ENCODE measurements at places on chromosomes 7 and 10.

DNA sequence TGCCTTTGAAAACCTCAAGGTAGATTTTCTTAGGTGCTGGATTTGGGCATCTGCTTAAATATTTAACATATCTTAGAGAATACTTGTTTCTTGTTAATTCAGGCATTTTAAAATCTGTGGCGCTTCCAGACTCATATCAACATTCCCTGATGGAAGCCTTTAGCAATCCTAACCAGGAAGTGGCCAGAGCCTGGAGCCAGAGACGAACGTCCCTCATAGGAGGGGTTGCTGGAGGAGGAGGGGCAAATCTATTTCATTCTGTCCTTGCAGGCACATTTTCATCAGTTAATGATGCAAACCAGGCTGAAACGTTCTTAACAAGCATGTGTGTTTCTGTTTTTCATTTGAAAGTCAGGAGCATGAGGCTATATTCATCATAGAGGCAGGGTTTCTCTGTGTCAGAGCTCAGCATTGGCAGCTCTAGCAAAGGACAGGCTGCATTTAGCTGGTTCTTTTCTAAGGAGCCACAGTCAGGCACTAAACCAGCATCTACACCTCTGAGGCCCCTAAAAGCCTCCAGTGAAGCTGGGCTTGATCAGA is 17.8 kb upstream of the IFIT2 start:
- no peak overlapping the region for H3K27ac ChIP-seq
- no peak overlapping the region for H3K4me3 ChIP-seq
- H3K36me3 ChIP-seq = no peaks in the 10 kb centered on the region
- peaks cover 10% of the 10 kb centered on the region for H3K27me3 ChIP-seq

GRCh38 chr7:85094046-85094725 is 92.7 kb downstream of the SEMA3D start:
- DNase-seq = no peak
- H3K27ac ChIP-seq = no peak overlapping the region
- H3K27me3 ChIP-seq = no peaks in the 10 kb centered on the region
- H3K36me3 ChIP-seq = no peaks in the 10 kb centered on the region

GRCh38 chr10:123897146-123897545 is 5.5 kb upstream of the CPXM2 start:
- peaks cover 30% of the 10 kb centered on the region for H3K27me3 ChIP-seq
- H3K4me3 ChIP-seq = no peak overlapping the region
- H3K27ac ChIP-seq = no peak overlapping the region
- no peak for DNase-seq
- no peaks in the 10 kb centered on the region for H3K36me3 ChIP-seq

DNA sequence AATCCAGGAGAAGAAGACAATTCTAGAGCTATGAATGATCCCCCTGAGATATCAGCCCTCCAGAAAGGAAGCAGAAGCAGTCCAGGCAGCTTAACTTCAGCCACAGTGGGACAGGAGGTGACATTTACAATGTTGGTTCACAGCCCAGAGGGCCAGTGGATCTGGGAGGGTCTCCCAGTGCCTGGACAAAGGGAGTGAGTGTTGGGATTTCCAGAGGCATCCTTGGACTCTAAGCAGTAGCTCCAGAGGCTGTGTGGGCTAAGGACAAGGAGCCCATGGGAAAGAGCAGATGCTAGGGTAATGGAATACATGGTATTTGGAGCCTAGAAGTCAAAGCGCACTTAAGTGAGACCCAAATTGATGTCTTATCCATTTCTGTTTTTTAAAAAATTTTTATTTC is 97.4 kb upstream of the NUPR2 start:
- H3K36me3 ChIP-seq = no peaks in the 10 kb centered on the region
- no peak overlapping the region for H3K27ac ChIP-seq
- no peaks in the 10 kb centered on the region for H3K4me1 ChIP-seq
- no peak for DNase-seq

GRCh38 chr10:96288151-96288621 is 16.0 kb upstream of the DNTT start:
- no peak for DNase-seq
- H3K27ac ChIP-seq = no peak overlapping the region
- no peaks in the 10 kb centered on the region for H3K36me3 ChIP-seq
- H3K4me1 ChIP-seq = no peaks in the 10 kb centered on the region
- peak overlapping the region; percentile 27 for H3K4me3 ChIP-seq
- H3K27me3 ChIP-seq = peaks cover 46% of the 10 kb centered on the region

DNA sequence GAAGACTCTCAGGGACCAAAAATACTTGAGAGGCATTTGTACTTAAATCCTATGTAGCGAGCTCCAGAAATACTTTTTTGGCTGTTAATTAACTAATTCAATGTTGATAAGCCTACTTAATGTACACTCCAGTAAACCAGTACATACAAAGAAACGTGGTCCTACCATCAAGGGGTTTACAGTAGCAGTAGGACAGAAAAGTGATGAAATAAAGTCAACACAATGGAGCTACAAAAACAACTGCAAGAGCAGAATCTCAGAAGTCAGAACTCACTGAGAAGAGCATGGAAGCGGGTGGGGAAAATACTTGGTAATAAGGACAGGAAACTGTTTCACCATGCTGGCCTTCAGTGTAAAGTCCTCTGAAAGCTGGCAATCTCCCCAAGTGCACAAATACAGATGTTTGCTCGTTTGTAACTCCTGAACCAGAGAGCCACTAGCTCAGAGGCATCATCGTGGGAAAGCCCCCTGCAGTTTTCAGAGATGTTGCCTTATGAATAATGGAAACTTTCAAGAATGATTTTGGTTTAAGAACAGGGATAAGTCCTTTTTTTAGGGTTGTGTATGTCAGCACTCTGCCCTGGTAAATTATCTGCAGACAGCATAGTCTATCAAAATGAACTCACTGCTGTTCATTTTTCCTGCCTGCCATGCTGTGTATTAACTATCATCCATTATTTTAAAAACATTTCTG is 233.2 kb downstream of the SORCS1 start:
- no peaks in the 10 kb centered on the region for H3K4me1 ChIP-seq
- H3K36me3 ChIP-seq = no peaks in the 10 kb centered on the region
- no peak overlapping the region for H3K4me3 ChIP-seq
- no peaks in the 10 kb centered on the region for H3K27me3 ChIP-seq
- H3K27ac ChIP-seq = no peak overlapping the region
- DNase-seq = no peak

- H3K27me3 ChIP-seq = peaks cover 52% of the 10 kb centered on the region
- DNase-seq = no peak
- no peaks in the 10 kb centered on the region for H3K4me1 ChIP-seq
- H3K36me3 ChIP-seq = no peaks in the 10 kb centered on the region
- H3K27ac ChIP-seq = no peak overlapping the region
These were observed 7.6 kb downstream of the ASB15 start for GRCh38 chr7:123608991-123609882.

GRCh38 chr7:127948930-127949329 is 82.3 kb downstream of the LRRC4 start:
- H3K4me1 ChIP-seq = no peaks in the 10 kb centered on the region
- DNase-seq = no peak
- H3K27me3 ChIP-seq = no peaks in the 10 kb centered on the region
- H3K27ac ChIP-seq = no peak overlapping the region

GRCh38 chr7:32658467-32658869 is 163.2 kb downstream of the AVL9 start:
- no peak overlapping the region for H3K4me3 ChIP-seq
- no peaks in the 10 kb centered on the region for H3K36me3 ChIP-seq
- no peak for DNase-seq
- peaks cover 45% of the 10 kb centered on the region for H3K27me3 ChIP-seq
- no peak overlapping the region for H3K27ac ChIP-seq
- H3K4me1 ChIP-seq = no peaks in the 10 kb centered on the region

- H3K36me3 ChIP-seq = peaks cover 22% of the 10 kb centered on the region
- peak overlapping the region; percentile 84 for H3K27ac ChIP-seq
- H3K4me1 ChIP-seq = peaks cover 24% of the 10 kb centered on the region
- H3K27me3 ChIP-seq = no peaks in the 10 kb centered on the region
- DNase-seq = peak; percentile 42
- peak overlapping the region; percentile 62 for H3K4me3 ChIP-seq
These were observed 8.3 kb downstream of the PI4K2A start for GRCh38 chr10:97648562-97649404.

DNA sequence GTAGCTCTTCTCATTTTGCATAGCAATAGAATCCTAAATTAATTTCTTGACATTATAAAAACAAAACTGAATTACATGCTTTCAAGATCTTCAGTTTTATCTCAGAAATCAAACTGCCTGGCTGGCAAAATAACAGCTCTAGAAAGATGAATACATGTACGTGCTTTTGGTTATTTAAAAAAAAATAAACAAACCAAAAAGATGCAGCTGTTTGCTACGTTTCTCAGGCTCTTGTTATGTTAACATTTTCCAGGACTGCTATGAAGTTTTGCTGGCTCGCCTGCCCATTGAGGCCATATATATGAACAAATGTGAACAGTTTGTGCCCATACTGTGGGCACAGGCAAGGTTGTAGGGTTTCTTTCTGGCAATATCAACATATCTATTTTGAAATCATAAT is 86.6 kb downstream of the ODAD2 start:
- H3K36me3 ChIP-seq = no peaks in the 10 kb centered on the region
- H3K4me1 ChIP-seq = no peaks in the 10 kb centered on the region
- H3K4me3 ChIP-seq = no peak overlapping the region
- H3K27ac ChIP-seq = no peak overlapping the region
- DNase-seq = no peak

GRCh38 chr7:12554351-12554750 is 16.2 kb upstream of the SCIN start:
- H3K4me3 ChIP-seq = no peak overlapping the region
- H3K4me1 ChIP-seq = no peaks in the 10 kb centered on the region
- DNase-seq = no peak
- no peaks in the 10 kb centered on the region for H3K36me3 ChIP-seq
- no peaks in the 10 kb centered on the region for H3K27me3 ChIP-seq
- H3K27ac ChIP-seq = no peak overlapping the region

GRCh38 chr10:65413001-65413400 is 1512.8 kb upstream of the LRRTM3 start:
- no peak overlapping the region for H3K27ac ChIP-seq
- no peak overlapping the region for H3K4me3 ChIP-seq
- H3K4me1 ChIP-seq = no peaks in the 10 kb centered on the region
- H3K36me3 ChIP-seq = peaks cover 2% of the 10 kb centered on the region

DNA sequence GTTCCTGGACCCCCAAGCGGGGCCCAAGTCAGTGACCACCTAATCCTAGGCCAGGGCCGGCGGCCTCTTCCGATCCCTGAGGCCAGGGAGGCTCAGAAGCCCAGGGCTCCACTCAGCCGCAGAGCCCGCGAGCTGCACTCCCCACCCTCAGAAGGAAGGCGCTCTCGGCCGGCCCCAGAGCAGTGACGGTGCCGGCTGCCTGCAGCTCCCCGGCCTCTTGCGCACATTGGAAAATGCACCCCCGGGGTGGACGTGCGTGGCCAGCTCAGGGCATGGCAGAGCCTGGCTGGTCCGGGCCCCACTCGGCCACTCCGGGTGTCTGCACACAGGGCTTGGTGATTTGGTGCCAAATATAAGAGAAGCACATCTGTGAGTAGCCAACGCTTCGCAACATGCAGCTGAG is 269.1 kb downstream of the PTPRN2 start:
- no peaks in the 10 kb centered on the region for H3K4me1 ChIP-seq
- no peak overlapping the region for H3K4me3 ChIP-seq
- DNase-seq = peak; percentile 4
- H3K27ac ChIP-seq = no peak overlapping the region

DNA sequence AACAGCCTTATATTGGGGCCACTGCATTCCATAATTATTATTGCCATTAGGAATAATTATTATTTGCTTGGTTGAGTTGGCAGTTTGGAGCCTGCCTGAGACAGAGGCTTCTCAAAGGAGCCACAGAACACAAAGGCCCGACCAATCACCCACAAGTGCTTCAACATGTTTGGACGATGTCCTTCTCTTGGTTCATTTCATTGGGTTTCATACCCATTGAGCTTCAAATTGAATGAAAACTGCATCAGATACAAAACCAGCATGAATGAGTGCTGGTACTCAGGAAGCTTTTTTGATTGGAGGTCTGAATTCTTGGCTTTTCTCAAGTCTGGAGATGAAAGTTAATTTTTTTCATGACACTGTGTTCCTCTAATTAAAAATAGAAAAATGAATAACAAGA is 168.3 kb downstream of the CREB5 start:
- H3K4me1 ChIP-seq = no peaks in the 10 kb centered on the region
- DNase-seq = no peak

DNA sequence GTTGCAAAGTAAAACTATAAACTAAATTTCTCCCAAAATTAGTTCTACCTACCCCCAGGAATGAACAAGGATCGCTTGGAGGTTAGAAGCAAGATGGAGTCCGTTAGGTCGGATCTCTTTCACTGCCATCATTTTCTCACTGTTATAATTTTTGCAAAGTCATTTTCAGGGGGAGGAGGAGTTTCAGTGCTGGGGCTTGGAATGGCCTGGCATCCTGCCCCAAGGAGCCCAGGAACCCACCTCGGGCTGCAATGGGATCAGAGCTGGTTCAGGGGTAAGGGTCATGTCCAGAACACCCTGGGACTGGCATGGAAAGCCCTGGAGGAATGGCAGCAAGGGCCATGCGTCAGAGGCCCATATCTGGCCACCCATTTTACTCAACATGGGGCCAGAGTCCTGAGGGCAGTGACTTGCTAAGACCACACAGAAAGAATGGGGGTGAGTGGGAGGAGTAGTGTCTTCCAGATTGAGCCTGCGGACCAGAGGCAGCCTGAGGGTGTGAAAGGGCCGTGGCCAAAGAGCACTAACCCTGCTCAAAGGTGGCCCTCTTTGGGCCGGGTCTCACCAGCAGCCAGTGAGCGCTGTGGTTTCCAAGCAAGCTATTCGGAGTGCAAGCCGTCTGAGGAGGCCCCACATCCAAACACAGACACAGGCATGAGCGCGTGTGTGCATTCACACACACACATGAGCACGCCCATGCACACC is 31.8 kb downstream of the GPRIN2 start:
- H3K27me3 ChIP-seq = no peaks in the 10 kb centered on the region
- no peaks in the 10 kb centered on the region for H3K36me3 ChIP-seq
- no peaks in the 10 kb centered on the region for H3K4me1 ChIP-seq
- no peak for DNase-seq

DNA sequence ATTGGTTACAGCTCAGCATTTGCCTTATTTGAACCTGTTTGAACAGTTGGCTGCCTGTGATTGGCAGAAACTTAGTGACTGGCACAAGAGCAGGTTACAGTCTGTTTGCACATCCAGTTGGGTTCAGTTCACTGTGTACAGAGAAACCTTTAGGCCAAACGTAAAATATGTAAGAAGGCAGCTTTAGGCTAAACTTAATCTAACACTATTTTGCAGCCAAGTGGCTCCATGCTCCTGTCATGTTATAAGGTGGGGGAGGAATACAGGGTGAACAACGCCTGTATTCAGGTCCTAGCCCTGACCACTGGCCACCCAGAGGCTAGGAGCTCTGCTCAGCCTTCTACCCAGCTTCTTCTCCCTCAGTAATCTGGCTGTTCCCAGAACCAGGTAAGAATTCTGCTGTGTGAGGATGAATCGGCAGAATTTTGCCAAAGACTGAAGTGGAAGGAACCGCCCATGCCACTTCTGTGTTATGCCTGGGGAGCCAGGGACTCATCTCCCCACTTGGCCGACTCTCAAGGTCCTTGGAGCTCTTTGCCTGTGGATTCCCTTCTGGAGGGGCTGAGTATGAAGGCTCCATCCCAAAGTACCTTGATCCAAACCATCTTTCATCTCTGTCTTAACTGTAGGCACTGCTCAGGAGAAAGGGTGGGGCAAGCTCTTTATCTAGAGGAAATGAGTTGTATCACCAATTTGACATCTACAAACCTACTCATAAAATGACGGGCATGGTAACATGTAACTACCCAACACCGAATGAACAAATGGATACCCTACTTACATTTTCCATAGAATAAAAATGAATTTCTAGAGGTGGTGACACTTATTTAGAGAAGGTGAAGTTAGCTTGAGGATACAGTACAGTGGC is 164.4 kb upstream of the NAMPT start:
- H3K36me3 ChIP-seq = no peaks in the 10 kb centered on the region
- H3K27ac ChIP-seq = no peak overlapping the region
- H3K4me3 ChIP-seq = no peak overlapping the region
- H3K27me3 ChIP-seq = peaks cover 23% of the 10 kb centered on the region
- DNase-seq = no peak
- no peaks in the 10 kb centered on the region for H3K4me1 ChIP-seq
